ENCODE measurements at places on chromosomes 16 and 17.

DNA sequence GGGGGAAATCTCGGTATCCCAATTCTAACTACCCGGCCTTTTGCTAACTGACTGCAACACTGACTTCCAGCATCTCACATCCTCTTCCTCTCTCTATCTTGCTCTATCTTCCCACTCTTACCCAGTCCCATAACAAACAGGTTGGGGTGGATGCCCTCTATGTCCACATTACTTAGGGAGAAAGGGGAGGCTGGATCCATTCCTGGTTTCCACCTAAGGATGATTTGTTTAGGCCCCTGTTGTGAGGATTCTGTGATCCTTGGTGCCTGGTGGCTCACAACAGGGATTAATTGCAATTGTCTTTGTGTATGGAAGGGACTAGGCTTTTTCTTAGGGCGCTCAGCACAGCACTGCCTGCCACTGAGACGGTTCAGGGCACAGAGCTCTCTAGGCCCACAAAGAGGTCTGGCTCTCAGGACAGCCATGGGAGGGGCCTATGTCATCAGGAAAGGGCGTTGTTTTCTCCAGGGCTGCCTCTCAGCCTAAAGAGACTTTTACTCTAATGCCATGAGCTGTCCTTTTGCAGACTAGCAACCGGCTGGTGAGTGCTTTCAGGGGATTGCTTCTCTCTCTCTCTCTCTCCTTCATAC is 612.1 kb upstream of the SALL1 start:
- no peak for DNase-seq

DNA sequence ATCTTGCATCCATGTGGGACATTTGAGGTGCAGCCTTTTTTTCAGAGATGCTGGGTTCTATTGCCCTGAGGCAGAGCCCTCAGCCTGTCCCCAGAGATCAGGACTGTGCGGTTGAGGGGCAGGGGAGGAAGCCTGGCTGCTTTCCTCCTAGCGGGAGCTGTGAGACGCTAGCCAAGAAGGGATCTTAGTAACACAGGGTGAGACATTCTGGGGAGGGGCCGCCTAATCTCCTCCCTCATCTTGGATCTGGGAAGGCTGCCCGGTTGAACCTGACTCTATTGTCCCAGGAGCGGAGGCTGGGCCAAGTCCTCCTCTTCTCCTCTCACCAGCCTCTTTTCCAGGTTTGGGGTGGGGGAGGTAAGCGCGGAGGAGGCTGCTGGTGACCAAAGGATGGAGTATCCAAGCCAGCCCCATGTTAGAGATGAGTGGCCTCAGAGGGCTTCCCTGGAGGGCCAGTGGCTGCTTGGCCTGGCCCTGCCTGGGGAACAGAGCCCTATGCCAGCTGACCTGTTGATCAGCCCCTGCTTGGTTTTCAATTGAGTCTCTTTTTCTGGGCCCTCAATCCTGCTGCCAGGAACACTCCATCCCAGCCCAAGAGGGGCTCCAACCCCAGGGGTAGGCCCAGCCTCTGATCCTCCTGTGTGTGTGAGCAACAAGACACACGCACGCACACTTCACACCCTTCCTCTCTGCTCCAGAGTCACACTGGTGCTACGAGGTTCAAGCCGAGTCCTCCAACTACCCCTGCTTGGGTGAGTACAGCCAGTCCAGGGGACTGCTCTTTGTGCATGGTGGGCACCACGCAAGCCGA is 5.0 kb downstream of the CA4 start:
- DNase-seq = peak; percentile 56

DNA sequence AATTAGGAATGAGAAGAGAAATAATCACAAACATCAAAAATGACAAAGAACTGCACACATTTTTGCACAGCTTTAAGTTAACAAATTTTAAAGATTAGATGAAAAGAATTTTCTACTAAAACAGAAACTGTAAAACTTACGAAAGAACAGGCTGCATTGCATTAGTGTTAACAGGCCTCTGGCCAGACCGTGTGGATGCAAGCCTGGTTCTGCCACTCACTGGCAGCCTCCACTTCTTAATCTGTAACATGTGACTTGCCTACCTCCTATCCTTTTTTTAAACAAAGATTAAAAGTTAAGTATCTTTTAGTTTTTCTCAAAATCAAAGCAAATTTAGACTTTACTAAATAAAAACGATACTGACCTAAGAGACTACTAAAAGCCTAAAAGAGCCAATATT is 37.5 kb downstream of the CREBBP start:
- no peak for DNase-seq

GRCh38 chr16:2777903-2778629 is 986 bp upstream of the ELOB start:
- DNase-seq = no peak

- DNase-seq = no peak
These were observed 150.3 kb upstream of the KCNJ18 start for GRCh38 chr17:21542070-21542469.

DNA sequence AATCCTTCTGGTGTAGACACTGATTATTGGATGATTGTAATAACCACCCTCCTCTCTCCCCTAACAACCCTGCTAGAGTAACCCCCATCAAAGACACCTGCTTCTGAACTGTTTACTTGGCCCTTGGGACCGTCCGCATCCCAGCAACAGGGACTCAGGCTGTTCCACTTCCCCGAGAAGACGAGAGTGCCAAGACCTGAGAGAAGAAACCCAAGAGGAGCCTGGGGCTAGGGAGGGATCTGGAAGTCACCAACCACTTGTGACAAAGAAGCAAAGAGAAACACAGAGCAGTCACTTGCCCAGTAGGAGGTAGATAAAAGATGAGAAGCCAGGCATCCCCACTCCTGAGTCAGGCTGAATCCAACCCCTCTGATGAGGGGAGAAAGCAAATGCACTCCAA is 84.3 kb downstream of the CDH11 start:
- no peak for DNase-seq

DNA sequence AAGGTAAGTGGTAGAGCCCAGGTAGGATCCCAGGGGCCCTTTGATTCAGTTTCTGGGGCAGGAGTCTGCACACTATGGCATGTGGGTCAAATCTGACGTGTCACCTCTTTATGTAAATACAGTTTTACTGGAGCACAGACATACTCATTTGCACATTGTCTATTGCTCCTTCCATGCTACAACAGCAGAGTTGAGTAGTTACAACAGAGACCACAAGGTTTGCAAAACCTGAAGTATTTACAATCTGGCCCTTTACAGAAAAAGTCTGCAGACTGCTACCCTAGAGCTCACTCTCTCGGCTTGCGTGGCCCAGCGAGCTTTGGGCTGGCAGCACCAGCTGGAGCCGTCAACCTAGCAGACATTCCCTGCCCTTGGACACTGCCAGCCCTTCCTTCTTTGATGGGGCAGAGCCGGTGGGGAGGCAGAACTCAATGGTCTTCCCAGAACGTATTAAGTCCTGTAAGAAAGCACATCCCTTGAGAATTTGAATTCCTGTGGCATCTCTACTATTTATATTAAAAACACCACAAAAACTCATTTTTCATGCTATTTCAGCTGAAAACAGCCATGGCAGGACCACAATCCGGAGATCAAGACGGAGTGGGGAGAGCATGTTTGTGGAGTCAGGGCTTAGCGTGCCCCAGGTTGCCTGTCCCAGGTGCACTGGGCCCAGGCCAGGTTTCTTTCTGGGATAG is 133.1 kb upstream of the NUDT7 start:
- no peak for DNase-seq

GRCh38 chr16:15876503-15876902 is 11.9 kb downstream of the CEP20 start:
- DNase-seq = no peak

GRCh38 chr17:45441526-45442310 is 9.0 kb upstream of the ARHGAP27 start:
- DNase-seq = peak; percentile 24

DNA sequence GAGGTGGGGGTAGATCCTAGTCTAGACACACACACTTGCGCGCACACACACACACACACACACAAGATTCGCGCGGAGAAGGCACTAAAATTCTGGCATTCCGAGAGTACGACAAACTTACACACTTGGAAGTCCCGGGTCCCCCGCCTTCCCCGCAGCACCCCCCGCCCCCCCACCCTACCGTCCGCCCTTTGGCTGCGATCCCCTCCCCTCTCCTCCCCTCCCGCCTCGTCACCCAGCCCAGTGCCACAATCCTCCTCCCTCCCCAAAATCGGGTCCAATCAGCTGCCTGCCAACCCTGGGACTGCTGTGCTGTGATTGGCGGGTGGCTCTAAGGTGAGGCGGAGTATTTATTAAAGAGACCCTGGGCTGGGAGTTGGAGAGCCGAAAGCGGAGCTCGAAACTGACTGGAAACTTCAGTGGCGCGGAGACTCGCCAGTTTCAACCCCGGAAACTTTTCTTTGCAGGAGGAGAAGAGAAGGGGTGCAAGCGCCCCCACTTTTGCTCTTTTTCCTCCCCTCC is at the start of gene SOX9:
TSS of gene SOX9 (plus strand) at position 379 of the 522 bp plus-strand sequence. CDS start 372 bp downstream, outside the sequence.
- DNase-seq = peak; percentile 95

GRCh38 chr16:1094124-1094479 is 1.9 kb downstream of the C1QTNF8 start:
- no peak for DNase-seq

GRCh38 chr17:4508207-4508606 is 9.5 kb downstream of the SPNS2 start:
- no peak for DNase-seq

- peak; percentile 52 for DNase-seq
These were observed 186.0 kb downstream of the TANC2 start for GRCh38 chr17:63151941-63152523.

DNA sequence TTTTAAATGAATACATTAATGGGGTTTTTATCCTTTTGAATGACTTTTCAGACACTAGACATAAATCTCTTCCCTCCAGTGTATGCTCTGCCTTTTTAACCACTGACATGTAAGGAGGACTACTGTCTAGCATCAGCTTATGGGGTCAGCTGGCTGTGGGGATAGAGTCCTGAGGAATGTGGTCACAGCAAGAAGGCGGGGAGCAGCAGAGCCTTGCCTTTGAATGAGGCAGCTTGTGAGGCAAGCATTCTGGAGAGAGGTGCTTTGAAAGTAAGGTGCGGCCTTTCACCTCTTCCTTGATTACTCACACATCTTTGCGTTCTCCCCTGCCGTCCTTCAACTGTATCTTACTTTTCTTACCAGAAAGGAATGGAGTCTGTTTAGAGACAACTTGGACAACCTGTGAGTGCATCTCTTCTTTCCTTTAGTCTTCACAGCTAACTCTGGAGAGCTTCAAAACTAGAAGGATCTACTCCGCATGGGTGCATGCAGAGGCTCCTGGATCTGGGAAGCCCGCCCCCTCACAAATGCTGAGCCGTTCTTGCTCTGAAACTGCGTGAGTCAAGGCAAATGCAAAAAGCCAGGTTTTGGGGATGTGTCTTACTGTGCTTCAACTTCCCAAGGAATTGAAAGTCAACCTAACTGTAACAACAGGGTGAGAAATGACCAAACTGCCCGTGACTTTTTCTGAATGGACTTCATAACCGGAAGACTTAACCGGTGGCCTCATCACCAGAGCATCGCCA is 49.9 kb downstream of the ADCY7 start:
- no peak for DNase-seq

- no peak for DNase-seq
These were observed 212.2 kb upstream of the FOXF1 start for GRCh38 chr16:86297866-86298757.

DNA sequence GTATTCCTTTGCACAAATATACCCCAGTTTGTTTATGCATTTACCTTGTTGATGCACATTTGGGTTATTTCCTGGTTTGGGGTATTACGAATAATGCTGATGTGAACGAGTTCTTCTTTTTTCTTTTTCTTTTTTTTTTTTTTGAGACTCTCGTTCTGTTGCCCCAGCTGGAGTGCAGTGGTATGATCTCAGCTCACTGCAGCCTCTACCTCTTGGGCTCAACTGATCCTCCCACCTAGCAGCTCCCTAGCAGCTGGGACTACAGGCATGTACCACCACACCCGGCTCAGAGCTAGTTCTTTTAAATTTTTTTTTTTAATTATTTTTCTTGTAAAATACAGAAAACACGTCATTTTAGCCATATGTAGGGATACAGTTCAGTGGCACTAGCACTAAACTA is 14.1 kb downstream of the RAB40C start:
- DNase-seq = no peak
